T-cell (primary cell): ENCODE measurements at places on chromosomes 7 and 10.

DNA sequence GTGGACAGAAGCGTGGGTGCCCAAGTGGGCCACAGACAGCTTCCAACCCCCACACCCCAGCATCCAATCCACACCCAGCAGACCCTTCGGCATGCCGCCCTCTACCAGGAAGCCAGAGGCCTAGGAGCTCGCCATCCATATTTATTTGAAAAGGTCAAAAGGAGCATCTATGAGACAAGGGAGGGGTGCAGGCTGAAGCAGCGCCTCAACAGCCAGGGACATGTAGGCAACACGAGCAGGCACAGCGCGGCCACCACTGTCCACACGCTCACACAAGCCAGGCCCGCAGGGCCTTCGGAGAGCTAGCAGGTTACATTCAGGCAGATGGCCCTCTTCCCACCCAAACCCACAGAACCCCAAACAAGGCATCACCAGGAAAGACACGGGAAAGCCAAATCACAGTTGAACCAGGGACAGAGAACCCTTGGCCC lies 34.6 kb downstream of the PSAP start:
- no peak for DNase-seq

DNA sequence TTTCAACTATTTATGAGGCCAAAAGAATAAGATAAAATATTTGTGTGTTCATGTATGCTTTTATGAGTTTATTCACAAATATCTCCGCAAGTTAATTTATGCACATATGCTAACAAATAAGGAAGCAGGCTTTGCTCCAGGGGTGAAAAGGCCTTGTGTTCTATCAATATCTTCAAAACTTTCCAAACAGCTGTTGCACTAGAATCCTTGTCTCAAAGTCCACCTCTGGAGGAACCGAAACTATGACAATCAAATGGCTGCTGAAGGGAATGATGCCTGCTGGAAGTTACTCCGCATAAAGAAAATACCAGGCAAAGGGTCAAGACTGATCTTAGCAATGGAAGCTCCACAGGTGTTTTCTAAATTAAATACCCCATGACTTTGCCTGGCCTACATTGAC lies 145.0 kb upstream of the GHITM start:
- no peak for DNase-seq

GRCh38 chr7:44633254-44634186 lies 27.1 kb downstream of the OGDH start:
- DNase-seq, result peak; percentile 58

DNA sequence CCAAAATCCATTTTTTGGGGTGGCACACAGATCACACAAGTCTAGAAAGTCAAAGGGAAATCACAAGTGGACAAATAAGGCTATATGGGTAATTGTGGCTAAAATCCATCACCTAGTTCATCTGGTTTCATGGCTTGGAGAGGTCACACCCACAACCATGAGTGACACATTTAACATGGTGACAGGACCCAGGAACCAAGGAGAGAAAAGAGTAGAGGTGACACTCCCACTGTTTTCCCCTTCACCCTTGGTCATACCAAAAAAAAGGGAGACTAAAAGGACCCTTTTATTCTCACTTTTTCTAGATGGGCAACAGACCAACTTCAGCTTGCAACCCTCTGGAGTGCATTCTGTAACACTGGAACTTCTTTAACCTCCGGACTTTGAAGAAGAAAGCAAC lies 46.2 kb upstream of the ZNF107 start:
- no peak for DNase-seq
